Kasumi-1 (cell line): ENCODE measurements at places on chromosomes 3 and 15.
A peak's percentile ranks its signal among the peaks of the same experiment; 100 is the strongest.

- DNase-seq, result no peak
Measured at GRCh38 chr3:189236352-189236751, 64.6 kb downstream of the TPRG1 start.

DNA sequence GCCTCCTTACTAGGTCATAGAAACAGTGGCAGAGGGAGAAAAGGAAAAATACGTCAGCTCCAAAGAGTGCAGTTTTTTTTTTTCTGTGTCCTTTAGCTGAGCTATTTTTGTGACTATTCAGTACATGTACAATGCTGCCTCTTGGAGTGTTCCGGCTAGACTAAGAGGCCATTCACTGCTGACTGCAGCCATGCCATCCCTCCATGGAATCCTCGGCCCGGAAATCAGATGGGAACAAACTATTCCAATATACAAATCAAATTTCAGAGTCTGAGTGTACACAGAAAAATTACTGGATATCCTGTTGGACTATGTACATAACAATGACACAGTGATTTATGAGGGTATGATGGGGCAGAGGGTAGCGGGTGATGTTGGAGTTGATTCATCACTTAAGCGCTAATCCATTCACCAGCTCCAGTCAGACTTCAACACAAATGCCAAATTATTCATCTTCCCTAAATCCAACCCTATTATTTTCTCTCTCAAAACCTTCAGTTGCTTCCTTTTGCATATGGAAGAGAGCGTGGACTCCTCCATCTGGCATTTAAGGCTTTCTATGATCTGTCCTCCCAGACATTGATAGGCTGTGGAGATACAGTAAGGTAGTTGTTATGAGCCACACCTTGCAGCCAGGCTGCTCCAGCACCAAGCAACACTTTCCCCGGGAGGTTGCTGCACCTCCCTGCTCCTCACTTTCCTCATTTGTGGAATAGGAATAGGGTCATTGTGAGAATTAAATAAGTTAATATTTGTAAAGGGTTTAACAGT is 109.1 kb downstream of the LPP start:
- DNase-seq, result no peak

- DNase-seq, result no peak
Measured at GRCh38 chr3:155231792-155232191, 61.7 kb downstream of the STRIT1 start.

DNA sequence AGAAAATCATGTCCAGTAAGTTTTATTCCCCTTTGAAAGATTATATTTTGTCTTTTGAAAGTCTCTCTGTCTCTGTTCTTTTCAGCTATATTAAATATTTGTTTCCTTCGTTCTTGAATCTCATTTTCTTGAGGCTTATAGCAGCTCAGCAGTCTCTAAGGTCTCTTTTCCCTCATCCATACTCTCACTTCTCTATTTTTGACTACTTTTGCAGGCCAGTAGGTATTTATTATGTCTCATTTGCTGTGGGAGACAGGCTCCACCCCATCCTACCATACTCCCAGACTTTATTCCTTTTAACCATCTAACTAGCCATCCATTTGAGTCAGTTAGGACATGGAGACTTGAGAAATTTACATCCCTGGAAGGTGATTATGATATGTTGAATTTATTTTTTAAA is 71.0 kb downstream of the FILIP1L start:
- DNase-seq, result no peak

GRCh38 chr3:112568642-112569041 is 6.8 kb downstream of the SLC35A5 start:
- DNase-seq, result no peak

- DNase-seq, result peak; percentile 25
Measured at GRCh38 chr3:196207833-196208607, 3.2 kb downstream of the ZDHHC19 start.
